Kidney tubule cell (primary cell): ENCODE measurements at places on chromosomes 6 and 20.
A peak's percentile ranks its signal among the peaks of the same experiment; 100 is the strongest.

DNA sequence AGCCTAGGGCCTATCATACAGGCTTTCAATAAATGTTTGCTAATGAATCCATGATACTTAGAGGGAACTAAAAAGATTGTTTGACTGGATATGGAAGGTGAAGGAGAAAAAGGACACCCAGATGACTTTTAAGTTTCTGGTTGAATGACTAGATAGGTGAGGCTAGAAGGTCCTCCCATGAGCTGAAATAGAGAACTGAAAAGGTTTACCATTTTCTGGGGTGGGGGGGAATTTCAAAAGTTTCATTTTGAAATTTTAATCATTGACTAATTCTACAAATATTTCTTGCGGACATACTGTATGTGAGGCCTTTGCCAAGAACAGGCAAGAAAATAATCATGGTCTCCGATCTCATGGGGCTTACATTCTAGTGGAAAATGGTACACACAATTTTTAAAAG is 17.9 kb upstream of the ZBTB2 start:
- DNase-seq: no peak

GRCh38 chr6:107305391-107305790 is 154.0 kb downstream of the PDSS2 start:
- no peak for DNase-seq

DNA sequence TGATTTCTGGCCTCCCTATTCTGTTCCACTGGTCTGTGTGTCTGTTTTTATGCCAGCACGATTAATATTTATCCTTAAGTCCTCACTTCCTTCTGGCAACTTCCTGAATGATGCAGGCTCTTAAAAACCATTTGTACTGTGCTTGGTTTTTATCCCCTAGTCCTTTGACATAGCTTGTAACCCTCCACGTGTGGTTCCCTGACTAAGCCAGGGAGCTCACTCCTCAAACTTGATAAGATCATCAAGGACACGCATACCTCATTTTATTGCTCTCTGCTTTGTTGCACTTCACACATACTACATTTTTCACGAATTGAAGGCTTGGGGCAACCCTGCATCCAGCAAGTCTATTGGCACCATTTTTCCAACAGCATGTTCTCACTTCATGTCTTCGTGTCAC is 166.4 kb upstream of the UST start:
- DNase-seq: peak; percentile 54

- peak; percentile 8 for DNase-seq
Measured at GRCh38 chr20:2750491-2751251, 49.8 kb downstream of the CPXM1 start.

- DNase-seq: no peak
Measured at GRCh38 chr6:114465511-114465910, 122.7 kb upstream of the HS3ST5 start.

DNA sequence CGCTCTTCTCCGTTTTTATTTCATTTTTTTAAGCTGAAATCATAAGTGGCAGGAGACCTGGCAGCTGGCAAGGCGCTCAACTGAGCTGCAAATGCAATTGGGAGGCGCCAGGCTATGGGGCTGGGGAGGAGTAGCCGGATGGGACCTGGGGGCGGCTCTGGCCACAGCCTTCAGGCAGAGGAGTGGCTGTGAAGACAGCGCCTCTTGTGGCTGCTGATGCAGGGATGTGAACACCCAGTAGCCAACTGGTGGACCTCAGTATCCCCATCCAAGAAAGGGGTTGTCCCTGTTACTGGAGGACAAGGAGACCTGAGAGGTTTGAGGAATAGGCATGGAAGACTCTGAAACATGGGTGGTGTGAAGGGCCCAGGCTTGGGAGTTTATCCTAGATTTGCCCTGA is 12.6 kb downstream of the KCNK17 start:
- DNase-seq: no peak

- no peak for DNase-seq
Measured at GRCh38 chr6:89542081-89542857, 96.3 kb downstream of the LYRM2 start.

DNA sequence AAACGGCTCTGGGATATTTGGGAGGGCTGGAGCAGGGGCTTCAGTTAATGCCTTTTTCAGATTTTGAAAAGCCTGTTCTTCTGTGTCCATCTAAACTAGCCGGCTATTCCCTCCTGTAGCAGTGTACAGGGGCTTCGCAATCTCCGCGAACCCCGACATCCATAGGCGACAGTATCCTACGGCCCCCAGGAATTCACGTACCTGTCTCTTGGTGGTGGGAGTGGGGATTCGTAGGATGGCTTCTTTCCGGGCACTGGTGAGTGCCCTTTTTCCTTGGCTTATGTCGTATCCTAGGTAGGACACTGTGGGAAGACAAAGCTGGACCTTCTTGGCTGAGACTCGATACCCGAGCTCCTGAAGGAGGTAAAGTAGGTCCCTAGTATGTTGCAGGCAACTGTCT is 153.1 kb downstream of the TRIM27 start:
- no peak for DNase-seq

- DNase-seq: no peak
Measured at GRCh38 chr6:152478377-152479010, 158.7 kb downstream of the SYNE1 start.
